ENCODE measurements at places on chromosomes 2 and 18.

GRCh38 chr2:222797261-222797660 lies 63.6 kb upstream of the ACSL3 start:
- no peak for DNase-seq

GRCh38 chr2:41711736-41712135 lies 336.1 kb upstream of the PKDCC start:
- DNase-seq, result no peak

- DNase-seq, result no peak
Measured at GRCh38 chr2:200788121-200788718, 23.5 kb upstream of the BZW1 start.

GRCh38 chr2:79191816-79192215 lies 32.3 kb upstream of the REG3A start:
- DNase-seq, result no peak
